GM23338 (cell line): ENCODE measurements at places on chromosomes 4 and X. TPM values are rescaled to one million over a fixed set of nuclear protein-coding genes. Genes with fewer than 3 reads are reported as not detected.

DNA sequence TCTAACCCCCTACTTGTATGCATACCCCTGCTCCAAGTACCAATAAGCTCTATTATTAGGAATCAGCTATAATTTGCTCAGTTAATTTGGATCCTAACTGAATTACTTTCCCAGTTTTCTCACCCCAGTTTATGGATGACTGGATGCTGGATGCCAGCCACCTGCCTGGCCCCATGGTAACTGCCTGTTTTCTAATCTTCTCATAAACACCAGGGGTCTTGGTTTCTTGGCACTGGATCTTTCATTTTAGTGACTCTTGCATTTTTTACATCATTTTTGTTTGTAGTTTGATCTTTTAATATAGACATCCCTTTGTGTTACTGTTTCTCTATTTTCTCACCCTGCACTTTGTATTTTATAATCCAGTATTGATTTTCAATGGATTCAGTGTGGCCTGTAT is 246.8 kb downstream of the ADGRL3 start:
- DNase-seq: no peak

DNA sequence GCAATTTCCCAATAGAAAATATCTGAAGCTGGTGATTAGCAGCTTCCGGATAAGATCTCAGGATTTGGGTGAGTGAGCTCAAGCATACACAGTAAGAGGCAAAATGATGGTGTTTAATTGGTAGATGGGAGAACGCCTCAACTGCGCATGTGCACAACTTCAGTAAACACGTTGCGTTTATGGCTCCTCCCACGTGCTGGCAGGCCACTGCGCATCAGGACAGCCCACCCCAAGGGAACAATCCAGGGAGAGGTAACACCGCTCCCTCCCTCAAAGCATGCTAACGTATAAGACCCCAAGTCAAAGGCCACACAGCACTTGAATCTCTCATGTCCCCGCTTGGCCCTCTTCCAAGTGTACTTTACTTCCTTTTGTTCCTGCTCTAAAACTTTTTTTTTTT is 10.3 kb upstream of the CENPU start:
- DNase-seq: no peak

GAK gene
- total RNA-seq: 88.6 and 124 TPM in 2 replicates

CABS1 gene
- total RNA-seq: not detected in 2 replicates

DNA sequence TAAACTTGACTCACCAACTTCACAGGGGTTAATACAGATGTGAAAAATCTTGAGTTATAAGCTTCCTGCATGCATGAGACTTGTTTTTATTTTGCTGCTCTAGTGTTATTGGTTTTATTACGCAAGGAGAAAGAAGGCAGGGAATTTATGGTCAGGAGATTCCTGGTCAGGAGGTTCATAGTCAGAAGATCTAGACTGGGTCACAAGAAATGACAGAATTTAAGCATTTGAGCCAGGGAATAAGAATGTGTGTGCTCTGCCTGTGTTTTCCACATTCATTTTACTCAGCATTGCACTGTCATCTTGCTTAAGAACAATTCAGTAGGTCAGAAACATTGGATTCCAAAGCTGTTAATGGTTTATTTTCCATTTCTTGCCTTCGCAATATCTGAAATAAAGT is 2522.1 kb downstream of the ARAP2 start:
- DNase-seq: no peak

- no peak for DNase-seq
Observed at GRCh38 chr4:94038195-94038594, 169.5 kb upstream of the SMARCAD1 start.

GRCh38 chrX:7985568-7985967 is 58.4 kb upstream of the PNPLA4 start:
- no peak for DNase-seq

- DNase-seq: no peak
Observed at GRCh38 chr4:55912249-55912648, 36.5 kb upstream of the CEP135 start.

DNA sequence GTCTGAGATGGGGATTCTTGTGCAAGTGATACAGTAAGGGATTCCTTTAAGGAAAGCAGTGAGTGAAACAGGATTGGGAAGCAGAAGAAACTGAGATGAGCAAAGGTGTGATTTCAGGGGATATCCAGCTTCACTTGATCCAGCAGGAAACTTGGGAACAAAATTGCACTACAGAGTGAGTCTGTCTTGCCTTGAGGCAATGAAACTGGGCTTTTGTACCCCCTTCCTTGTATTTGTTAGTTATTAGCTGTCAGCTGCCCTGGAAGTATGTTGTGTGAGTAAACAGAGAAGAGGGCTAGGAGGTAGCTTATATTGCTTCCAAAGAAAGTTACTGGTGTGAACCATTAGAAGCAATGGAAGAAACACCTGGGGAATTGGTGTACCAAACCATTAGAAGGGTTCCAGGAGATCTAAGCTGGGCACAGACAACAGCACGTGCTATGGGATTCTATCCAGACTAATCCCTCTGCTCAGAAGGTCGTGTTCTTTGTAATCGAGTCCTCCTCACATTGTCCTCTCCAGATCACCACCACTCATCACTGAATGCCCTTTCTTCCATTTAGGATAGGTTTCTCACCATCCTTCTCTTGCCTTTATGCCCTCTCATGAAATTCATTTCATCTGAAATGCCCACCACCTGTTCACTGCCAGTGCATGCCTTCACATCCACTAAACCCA is 76.0 kb downstream of the PDLIM5 start:
- DNase-seq: no peak

DNA sequence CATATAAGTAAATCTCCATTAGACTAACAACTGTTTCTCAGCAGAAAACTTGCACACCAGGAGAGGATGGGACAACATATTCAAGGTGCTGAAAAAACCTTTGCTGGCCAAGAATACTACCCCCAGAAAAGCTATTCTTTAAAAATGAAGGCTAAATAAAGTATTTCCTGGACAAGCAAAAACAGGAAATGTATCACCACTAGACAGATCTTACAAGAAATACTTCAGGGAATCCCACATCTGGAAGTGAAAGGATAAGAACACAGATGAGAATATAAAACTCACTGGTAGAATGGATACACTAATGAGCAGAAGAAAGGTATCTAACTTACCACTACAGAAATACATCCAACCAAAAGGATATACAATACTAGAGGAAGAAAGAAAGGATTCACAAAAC is 27.0 kb upstream of the ADH1C start:
- no peak for DNase-seq

- no peak for DNase-seq
Observed at GRCh38 chr4:7857238-7857701, 82.4 kb downstream of the AFAP1 start.

DNA sequence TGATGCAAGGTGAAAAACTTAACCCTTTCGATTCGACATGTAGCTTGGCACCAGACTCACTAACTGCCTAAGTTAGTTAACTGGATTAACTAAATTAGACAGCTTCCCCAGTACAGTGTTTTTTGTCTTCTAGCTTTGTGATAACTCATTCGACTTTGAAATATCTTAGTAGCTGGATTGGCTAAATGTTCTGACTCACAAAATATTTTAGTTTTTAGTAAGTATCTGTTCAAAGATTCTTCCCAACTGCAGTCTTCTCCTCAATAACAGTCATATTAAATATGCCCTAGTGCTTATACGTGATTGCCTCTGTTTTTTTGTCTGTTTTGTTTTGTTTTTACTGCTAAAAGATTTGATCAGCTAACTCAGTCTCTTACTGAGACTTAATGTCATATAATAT is 102.9 kb downstream of the KCNIP4 start:
- DNase-seq: no peak

- DNase-seq: no peak
Observed at GRCh38 chrX:138986235-138986634, 274.7 kb upstream of the FGF13 start.

GRCh38 chr4:123812066-123812390 is 415.4 kb downstream of the SPRY1 start:
- DNase-seq: no peak

DNA sequence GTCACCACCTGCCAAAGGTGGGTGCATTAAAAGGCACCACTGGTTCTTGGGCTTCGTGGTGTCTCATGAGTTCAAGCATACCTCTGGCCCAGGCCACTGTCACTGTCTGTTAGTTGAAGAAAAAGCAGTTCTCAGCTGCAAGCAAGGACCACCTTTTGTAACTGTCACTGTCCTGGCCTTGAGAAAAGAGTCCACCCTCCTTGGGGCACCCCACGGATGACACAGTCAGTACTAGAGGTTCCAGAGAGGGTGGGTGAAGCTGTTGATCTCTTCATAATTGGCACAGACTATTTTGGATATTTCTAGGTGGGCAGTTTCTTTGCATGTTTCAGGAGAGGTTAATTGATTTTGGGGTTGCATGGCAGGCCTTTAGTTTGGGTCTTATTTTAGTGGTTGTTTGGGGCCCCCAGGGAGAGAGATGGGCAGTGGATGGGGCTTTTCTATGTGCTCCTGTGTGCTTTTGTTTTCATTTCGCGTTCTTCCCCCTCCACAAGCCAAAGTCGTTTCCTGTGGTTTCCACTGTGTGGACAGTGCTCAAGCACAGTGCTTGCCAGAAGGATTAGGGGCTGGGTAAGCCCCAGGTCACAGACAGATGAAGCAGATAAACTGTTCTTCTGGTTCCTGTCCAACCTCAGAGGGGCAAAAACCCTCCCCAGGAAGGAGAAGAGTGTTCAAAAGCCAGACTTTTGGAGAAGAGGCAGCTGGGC is 156.2 kb upstream of the PPP1R2C start:
- DNase-seq: no peak

- no peak for DNase-seq
Observed at GRCh38 chr4:174752026-174752425, 77.0 kb downstream of the GLRA3 start.

- DNase-seq: no peak
Observed at GRCh38 chr4:67603310-67604028, 44.9 kb downstream of the STAP1 start.

S100P gene
- total RNA-seq: 0.43 TPM in 1 of 2 replicates, not detected in the other

- no peak for DNase-seq
Observed at GRCh38 chrX:152614791-152615190, 22.9 kb upstream of the GABRQ start.

GRCh38 chr4:93216646-93217045 is 611.9 kb upstream of the ATOH1 start:
- peak; percentile 8 for DNase-seq

GRCh38 chr4:25749150-25749794 is 93.6 kb downstream of the SLC34A2 start:
- no peak for DNase-seq

DNA sequence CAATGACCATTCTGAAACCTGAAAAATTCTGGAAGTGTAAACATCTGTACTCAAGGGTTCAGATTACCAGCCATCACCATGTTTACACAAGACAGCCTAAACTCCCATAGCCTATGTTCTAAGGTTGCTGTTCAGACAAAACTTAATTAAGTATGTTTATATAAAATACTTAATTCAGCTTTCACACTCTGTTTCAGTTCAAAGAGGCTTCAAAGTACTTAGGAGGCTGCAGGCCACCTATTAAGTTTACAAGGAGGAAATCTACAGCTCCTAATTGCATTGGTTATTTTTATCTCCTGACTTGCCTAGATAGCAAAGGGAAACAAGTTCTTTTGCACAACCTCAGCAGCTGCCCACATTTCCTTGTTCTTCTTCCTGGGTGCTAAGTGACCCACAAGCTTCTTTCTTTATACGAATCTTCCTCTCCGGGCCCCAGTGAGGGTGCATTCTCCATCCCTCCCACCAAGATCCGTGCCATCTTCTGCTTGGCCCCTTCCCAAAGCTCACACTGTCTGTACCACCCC is 2.0 kb downstream of the GAK start:
- DNase-seq: no peak

GRCh38 chr4:99634742-99635360 is 22.8 kb downstream of the C4orf54 start:
- no peak for DNase-seq

MAGEA11 gene
- total RNA-seq: not detected in 2 replicates

DNA sequence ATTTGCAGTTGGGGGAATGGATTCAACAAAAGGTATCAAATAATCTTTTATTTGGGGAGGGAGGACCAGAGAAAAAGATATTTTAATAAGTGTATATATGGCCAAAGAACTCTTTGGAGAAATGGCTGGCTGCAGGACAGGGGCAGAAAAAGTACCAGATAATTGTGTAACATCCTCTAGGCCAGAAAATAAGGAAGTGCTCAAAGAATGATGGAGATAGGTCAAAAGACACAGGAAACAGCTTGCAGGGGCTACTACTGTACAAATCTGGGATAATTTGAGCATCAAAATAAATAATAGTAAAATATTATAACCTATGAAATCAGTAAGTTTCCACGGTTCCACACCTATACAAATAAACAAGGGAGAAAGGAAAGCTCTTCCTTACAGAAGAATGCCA is 34.8 kb downstream of the KLHL5 start:
- DNase-seq: no peak
